ENCODE measurements at places on chromosomes 5 and 9.

DNA sequence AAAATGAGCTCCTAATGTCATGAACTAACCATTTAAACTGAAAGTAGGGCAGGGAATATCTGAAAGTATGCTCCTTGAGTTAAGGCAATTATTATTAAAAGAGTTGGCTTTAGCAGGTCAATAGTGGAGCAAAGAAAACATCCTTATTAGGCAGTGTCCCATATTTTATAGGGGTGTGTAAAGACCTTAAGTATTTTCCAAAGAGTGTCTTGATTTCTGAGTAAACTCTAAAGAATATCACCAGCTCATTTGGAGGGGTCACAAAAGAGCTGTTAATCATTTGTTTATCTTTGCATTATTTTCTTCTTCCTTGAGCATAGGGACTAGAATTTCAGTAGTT lies 109.3 kb downstream of the MUSK start:
- no peak for DNase-seq

DNA sequence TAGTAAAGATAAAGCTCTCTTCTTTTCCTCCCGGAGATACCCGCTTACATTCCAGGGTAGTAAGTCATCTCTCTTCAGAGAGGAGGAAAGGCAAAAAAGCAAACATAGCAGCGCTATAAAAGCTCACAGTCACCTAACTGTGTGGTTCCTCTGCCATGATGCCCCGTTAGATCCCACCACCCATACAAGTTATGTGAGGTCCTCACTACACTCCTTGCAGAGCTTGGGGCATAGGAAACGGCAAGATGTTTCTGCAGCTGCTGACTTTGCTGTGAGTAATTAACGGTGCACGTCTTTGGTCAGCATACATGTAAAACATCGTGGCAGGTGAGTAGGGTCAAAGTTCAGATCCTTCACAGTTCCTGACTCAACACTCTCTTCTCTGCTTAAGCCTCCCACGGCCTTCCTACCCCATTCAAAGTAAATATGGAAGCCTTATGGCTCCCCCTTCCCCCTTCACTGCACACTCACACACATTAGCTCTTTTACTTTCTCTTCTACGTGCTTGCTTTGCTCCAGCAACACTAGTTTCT lies 218.9 kb downstream of the DIRAS2 start:
- no peak for DNase-seq

GRCh38 chr5:87735923-87736322 lies 323.2 kb upstream of the CCNH start:
- DNase-seq = no peak

- DNase-seq = no peak
Observed at GRCh38 chr5:113806250-113806649, 292.8 kb downstream of the YTHDC2 start.

DNA sequence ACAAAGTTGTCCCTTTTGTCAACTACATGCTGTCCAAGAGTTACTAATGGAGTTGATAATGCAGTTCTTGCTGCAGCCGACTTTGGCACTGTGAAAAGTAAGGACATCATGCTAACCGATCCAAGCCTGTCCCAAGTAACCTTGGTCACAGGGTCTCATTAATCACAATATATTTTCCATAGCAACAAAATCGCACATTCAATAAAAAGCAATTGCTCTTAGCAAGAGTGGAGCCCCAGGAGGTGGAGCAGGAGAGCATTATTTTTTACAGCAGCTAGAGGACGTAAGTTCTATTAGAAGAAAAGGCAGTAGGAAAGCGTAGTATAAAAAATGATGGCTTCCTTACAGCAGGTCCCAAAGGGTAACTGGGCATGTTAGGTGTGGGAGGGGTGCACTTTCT lies 570.3 kb downstream of the EBF1 start:
- no peak for DNase-seq

DNA sequence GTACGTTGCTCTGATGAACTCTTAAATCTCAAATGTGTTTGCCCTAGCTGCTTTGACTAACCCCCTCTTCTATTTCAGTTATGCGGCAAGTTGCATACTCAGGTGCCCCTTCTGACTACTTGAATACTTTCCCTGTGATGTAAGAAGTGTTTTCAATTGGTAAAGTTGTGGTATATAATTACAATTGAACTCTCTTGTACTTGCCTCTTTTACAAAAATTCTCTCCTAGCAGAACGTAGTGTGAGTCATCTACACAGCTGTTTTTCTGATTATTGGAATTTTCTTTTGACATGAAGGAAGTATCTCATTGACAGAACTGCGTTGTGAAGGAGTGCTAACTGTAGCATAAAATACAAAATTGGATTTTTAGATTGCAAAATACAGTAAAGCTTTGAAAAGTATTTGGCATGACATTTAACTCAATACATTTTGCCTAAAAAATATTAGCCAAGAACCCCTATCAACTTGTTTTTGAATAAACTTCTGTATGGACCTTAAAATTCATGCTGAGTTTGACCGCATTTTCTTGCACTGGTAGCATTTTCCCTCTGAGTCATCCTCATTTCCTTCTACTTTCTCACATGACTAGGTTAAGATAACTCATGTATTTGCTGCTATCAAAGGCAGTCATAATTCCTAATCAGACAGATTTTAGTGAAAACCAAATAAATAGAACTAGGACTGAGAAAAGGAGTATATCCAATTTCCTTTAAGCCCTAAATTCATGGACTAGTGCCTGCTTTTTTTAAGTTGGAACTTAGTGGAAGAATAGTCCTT lies 6.3 kb downstream of the CRHBP start:
- no peak for DNase-seq

DNA sequence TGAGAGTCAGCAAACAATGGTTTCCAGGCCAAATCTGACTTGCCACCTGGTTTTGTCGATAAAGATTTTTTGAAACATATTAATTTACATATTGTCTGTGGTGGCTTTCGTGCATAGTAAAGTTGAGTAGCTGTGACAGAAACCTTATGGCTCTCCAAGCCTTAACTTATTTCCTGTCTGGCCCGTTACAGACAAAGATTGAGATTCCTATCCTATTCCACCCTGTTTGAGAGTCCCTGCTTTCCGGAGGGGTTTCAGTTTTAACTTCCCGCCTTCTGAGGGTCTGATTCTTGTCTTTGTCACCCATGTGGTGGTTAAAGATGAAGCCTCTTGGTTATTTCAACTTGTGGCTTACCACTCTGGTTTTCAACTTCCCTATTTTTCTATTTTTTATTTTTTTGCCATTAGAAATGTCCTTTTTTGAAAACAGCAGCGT lies 11.4 kb downstream of the OTULIN start:
- no peak for DNase-seq

DNA sequence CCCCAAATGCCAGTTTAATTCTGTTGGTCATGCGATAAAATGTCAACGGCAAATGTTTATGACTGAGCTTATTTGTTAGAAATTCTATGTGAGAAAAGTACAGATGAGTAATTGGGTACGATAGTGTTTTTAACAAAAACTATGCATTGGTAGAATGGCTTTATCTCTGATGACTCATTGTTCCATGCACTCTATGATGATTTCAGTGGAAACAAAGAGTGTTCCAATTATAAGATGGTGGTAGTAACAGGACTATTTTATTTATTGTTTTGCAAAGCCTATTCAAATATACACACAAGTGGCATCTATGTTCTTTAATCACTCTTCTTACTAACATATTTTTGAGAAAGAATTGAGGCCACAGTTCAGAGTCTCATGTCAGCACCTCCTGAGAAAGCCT lies 353.7 kb upstream of the IRX2 start:
- no peak for DNase-seq

DNA sequence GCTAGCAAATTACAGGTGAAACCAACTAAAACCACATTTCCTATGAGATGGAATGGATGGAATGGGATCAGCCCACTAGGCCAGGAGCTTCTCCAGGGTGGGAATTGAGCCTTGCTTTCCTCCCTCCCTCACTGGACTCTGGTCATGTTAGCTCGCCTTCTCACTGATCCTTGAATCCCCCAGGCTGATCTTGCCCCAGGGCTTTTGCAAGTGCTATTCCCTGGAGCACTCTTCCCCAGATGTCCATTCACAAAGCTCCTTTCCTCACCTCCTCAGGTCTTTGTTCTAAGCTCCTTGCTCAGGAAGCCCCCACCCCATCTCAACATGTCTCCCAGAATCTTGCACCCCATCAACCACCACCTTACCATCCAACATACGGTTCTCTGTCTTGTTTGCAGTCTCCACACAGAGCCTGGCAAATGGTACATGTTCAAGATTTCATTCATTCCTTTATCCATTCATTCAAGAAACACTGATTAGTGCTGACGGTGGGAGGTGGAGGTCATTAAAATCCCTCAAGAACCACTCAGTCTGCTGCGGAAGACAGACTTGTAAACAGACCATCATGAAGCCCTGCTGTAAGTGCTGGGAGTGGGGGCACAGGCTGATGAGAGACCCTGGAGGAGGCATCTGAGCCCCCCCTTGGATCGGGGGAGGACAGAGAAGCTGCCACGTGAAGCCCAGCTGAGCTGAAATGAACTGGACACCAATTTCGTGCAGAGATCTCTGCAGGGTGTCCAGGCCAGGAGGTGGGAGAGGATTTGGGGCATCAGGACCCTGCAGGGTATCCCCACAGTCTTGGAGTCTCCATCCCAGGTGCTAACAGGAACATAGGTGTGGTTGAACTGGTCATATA lies 141.7 kb downstream of the BARX1 start:
- DNase-seq = no peak

GRCh38 chr5:158039441-158039840 lies 180.5 kb upstream of the CLINT1 start:
- DNase-seq = no peak

DNA sequence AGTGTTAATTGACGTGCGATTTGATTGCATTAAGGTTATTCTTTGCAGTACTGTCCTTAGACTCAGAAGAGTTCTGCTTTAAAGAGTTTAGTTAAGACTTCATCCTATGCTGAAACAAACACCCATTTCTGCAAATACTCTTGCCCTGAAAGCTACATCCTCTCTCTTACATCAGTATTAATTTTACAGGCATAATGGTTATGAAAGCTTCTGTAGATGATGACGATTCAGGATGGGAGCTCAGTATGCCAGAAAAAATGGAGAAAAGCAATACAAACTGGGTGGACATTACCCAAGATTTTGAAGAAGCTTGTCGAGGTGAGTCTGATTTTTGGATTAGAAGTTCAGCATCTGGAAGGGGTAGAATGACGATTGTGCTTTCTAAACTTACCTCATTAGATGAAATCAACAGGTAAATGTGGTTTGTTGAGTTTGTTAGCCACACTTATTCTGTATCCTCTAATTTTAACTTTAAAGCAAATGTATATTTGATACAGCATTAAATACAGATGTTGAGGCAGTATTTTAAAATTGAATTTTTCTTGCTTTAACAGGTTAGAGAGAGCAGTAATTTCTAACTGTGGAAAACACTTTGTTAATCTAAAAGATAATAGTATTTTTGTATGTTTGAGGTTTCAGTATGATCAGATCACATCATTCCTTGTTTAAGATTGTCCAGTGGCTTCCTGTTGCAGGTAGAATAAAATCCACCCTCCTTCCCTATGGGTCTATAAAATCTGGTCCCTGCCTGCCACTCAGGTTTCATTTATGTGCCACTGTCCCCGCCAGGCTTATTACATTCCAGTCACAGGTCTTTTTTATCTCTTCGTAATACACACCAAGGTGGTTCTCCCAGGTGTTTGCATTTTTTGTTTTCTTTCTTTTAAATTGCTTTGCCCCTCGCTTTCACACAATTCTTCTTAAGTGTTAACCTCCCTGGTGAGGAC lies 1.3 kb downstream of the NAA35 start:
- no peak for DNase-seq

- DNase-seq = no peak
Observed at GRCh38 chr9:85505612-85506011, 236.1 kb downstream of the AGTPBP1 start.

DNA sequence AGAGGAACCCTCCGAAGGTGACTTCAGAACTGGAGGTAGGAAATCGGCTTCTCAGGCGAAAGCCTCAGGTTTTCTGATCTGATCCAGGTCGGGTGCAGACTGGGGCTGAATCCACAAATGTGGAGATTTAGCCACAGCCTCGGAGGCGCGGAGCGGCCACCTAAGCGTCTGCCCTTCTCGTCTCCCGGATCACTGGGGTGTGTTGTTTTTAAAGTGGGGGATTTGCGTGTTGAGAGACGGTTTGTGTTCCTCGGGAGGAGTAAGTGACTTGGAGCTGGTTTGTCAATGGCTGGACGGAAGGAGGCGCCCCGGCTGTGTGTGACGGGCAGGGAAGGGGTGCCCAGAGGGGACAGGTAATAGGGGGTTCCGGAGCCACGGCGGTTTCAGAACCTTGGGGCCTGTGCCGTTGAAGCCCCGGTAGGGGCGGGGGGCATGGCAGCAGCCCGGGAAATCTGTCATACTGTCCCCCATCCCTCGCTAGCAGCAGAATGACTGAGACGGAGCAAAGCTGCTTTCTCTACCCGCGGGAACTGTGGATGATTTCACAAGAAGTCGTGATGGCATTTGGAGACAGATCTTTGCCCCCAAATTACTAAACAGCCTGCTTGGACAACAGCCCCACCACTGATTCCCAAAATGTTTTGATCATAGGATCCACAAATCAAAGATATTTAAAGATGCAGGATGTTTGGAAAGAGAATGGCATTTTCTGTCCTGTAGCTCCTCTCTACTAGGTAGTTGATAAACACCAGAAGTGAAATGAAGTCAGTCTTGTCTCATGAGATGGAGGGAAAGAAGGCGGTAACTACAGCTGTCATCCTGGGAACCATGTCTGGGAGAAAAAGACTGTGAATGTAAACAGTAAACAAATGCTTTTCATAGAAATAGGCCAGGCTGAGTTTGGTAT lies 216.5 kb downstream of the PDZD2 start:
- peak; percentile 29 for DNase-seq

DNA sequence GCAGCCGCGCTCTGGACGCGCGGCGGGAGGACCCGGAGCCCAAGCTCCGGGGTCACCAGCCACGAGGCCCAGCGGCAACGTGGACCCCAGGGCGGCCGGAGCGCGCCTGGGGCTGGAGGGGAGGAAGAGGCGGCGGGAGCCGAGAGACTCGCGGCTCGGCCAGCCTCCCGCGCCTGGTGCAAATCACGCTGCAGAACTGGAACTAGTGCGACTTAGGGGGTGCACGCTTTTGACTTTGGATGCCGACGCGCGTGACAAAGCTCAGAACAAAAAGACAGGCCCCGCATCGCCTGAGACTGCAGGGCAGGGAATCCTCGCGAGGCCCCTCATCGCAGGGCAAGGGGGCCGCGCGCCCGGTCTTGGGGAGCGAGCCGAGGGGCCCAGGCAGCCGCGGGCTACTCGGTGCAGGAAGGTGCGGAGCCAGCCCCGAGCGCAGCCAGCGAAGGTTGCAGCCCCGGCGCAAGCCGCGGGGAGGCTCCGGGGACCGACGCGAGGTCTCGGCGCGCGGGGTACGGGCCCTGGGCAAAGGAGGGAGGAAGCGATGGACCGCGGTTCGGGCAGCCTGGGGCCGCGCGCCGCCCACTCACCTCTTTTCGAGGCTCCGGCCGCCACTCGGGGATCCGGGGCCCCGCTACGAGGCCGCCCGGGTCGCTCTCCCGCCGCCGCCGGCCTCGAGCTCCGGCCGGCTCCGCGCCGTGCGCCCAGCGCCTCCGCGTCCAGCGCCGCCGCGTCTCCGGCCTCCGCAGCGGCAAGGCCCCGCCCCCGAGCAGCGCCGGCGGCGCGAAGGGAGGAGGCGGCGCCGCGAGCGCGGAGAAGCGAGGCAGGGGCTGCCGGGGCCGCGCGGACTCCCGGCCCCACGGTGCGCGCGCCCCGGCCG lies at the start of gene GOLM1:
Gene GOLM1, minus strand, starts transcription at position 735 of the 877 bp plus-strand sequence. CDS start 20,238 bp downstream, outside the sequence.
- DNase-seq = peak; percentile 46

- DNase-seq = no peak
Observed at GRCh38 chr5:149344151-149344550, 1.1 kb upstream of the GRPEL2 start.

All from activated naive CD4-positive, alpha-beta T cell treated with anti-CD3 and anti-CD28 coated beads, Interleukin-2, amount 10 ng/mL, durations not matched to agents 7 days and 5 days (primary cell).